ENCODE measurements at places on chromosomes 4 and X.

- DNase-seq = no peak
Observed at GRCh38 chr4:70280567-70280966, 38.2 kb downstream of the CSN3 start.

GRCh38 chr4:153541456-153542096 lies 75.4 kb downstream of the TMEM131L start:
- no peak for DNase-seq

DNA sequence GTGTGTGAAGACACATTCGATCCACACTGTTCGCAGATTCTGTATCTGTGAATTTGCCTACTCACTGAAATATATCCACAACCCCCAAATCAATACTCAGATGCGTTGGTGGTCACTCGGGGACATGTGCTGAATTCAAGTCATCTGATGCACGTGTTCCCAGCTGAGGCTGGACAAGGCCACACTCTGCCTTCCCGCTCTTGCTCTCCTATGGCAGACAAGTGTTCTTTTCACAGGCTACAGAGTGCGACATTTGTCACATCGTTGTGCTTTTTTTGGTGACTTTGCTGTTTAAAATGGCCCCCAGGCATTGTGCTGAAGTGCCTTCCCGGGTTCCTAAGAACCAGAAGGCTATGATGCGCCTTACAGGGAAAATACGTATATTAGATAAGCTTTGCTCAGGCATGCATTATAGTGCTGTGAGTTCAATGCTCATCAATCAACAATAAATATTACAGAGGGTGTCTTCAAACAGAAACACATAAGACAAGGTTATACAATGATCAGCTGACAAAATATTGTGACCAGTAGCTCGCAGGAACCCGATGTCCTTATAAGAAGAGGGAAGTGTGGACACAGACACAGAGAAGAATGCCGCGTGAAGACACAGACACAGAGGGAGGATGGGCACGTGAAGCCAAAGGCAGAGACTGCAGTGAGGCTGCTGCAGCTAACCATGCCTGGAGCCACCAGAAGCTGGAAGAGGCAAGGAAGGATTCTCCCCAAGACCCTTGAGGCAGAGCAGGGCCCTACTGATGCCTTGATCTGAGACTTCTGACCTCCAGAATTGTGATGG lies 42.0 kb downstream of the IRF2 start:
- no peak for DNase-seq

- DNase-seq = no peak
Observed at GRCh38 chr4:37455301-37456131, 211.0 kb downstream of the NWD2 start.

GRCh38 chr4:17018013-17018412 lies 119.6 kb upstream of the LDB2 start:
- DNase-seq = no peak

DNA sequence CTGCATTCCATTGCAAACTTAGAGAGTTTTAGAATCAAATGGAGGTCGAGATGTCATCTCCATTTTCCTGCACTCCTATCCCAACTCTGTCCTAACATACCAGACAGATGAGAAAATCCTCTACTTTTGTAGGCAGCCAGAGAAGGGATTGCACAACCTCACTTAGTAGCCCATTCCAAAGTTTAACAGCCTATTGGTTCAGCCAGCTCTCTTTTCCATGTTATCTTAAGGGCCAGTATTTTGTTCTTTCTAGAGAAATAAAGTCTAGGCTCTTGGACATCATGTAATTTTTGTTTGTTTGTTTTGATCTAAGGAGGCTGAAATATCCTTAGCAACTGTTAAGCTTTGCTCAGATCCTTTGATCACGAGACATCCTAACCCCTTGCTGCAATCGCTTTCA lies 173.0 kb downstream of the COX18 start:
- no peak for DNase-seq

GRCh38 chr4:37765741-37766140 lies 60.7 kb upstream of the PGM2 start:
- no peak for DNase-seq

- no peak for DNase-seq
Observed at GRCh38 chr4:185346975-185347601, 48.6 kb downstream of the LRP2BP start.

DNA sequence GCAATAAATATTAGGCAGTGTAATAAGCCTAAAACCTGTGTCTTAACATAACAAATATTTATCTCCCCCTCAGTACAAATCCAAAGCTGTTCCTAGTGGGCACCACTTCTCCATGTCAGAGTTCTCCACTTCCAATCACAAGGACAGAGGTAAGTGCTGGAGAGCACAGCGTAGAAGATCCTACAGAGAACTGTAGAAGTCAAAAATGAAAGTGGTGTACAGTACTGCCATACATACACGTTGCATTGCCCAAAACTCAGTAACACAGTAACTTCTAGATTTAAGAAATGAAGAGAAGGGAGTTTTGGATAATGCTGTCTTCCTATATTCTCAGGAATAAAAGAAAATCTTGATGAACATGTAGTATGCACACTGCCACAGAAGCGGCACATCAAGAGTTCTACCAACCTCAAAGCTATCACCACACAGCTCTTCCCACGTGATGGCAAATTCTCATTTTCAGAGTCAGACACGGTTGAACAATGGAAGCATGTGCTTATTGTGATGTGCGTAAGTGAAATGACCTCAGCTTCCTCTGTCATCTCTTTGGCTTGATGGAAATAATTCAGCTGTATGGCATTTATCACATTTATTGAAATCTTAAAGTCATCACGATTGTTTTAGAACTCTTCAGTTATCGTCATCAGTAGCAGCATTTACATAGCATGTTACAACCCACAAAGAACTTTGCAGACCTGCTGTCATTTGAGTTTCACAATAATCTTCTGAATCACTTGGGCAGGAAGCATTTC lies 27.1 kb upstream of the SPANXN4 start:
- no peak for DNase-seq

DNA sequence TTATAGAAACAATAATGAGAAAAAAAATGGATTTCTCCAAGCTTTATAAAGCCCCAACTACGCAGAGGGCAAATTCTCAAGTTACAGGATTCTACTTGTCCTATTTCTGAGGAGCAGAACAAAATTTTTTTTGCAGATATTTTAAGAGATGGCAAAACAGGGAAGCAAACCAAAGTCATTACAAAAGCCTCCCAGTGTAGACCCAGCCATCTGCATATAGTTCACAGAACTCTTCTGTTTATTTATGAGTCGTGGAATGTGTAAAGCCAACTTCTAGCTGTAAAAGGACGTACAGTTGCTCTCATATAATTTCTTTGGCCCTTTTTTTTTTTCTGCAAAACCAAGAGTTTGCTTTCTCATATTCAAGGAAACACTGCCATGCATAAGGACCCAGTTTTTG lies 120.4 kb downstream of the PCDH7 start:
- DNase-seq = no peak

DNA sequence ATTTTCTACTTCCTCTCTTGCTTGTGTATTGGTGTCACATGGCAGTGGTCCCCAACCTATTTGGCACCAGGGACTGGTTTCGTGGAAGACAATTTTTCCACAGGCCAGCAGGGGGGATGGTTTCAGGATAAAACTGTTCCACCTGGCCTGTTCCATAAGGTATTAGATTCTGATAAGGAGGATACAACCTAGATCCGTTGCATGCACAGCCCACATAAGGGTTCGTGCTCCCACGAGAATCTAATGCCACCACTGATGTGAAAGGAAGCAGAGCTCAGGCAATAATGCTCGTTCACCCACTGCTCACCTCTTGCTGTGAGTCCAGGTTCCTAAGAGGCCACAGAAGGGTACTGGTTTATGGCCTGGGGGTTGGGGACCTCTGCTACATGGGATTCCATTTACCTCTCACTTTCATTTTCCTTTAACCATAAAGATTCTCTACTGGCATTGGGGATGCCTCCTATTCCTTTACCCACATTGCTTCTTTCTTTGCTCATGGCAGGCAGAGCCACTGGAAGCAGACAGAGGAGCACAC lies 38.1 kb downstream of the SEC31A start:
- no peak for DNase-seq

GRCh38 chr4:36012503-36012902 lies 231.8 kb downstream of the ARAP2 start:
- no peak for DNase-seq

- no peak for DNase-seq
Observed at GRCh38 chr4:27442146-27442545, 581.5 kb downstream of the STIM2 start.

- no peak for DNase-seq
Observed at GRCh38 chr4:53781629-53782457, 190.6 kb upstream of the LNX1 start.

DNA sequence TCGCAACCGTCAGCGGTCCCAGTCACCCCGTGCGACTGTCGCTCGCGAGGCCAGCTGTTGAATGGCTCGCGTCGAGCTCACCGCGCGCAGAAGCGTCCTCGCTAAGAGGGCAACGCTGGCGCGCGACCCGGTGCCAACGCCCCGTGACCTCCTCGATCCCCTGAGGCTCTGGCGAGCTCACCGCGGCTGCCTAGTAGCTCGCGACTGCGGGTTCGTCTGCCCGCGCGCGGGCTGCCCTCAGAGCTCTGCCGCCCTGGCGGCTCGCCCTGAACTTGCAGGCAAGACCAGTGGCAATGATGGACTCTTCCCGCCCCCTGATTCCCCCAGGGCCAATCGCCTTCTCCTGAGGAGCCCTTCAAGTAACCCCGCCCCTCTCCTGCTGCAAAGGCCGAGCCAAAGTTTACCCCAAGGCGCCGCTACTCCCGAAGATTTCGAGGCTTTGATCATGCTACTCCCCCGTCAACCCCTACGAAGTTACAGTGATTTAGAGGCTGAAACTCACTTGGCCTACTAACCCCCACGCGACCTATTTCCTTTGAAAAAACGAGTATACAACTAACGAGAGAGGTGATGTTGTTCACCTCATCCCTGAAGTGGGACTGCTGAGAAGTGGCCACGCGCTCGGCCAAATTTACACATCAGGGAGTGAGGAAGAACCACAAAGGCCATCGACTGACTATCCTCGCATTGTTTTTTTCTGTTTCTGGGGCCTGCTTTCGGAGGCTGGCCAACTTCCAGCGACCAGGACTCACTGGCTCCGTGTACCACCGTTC lies 37.5 kb downstream of the PGRMC1 start:
- peak; percentile 11 for DNase-seq

- DNase-seq = no peak
Observed at GRCh38 chr4:147339100-147339499, 141.8 kb upstream of the EDNRA start.

GRCh38 chrX:33434256-33435092 lies 223.1 kb upstream of the DMD start:
- DNase-seq = no peak

- no peak for DNase-seq
Observed at GRCh38 chrX:24426340-24426913, 38.7 kb upstream of the PDK3 start.

GRCh38 chrX:153662266-153662665 lies 11.3 kb downstream of the PNCK start:
- no peak for DNase-seq

DNA sequence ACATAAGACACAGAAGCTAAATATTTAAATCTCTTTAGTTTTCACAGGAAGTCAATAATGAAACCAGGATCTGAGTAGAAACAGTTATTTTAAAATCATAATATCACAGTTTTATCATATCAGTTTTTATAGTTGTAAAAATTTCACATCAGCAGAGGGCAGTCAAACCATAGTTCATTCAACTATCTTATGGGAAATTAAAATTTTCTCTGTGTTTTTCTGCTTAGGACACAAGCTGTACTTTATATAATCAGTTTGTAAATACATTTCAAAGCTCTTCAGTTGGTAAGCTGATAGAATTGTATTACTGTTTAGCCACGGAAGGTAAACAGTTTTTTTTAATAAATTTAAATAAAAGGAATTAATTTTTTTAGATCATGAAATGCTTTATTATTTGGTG lies 204.8 kb upstream of the NUDT6 start:
- DNase-seq = no peak

GRCh38 chr4:1556541-1557220 lies 127.4 kb downstream of the FAM53A start:
- DNase-seq = no peak

DNA sequence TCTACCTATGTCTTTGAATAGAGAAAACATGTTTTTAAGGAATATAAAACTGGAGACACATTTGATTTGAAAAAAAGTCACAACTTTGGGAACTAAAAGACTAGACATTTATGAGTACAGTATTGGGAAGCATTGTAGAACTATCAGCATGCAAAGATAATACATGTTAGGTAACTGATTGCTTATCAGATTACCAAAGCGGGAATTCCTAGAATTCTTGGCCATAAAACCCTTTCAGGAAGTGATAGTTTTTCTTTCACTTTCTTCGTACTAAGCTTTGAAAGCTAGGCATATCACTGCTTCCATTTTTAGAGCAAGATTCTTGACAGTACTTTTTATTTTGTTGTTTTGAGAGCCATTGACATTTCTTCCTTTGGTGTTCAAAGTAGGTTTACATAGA lies 646.6 kb upstream of the PITX2 start:
- DNase-seq = no peak

GRCh38 chr4:65825116-65825753 lies 154.9 kb upstream of the EPHA5 start:
- no peak for DNase-seq

DNA sequence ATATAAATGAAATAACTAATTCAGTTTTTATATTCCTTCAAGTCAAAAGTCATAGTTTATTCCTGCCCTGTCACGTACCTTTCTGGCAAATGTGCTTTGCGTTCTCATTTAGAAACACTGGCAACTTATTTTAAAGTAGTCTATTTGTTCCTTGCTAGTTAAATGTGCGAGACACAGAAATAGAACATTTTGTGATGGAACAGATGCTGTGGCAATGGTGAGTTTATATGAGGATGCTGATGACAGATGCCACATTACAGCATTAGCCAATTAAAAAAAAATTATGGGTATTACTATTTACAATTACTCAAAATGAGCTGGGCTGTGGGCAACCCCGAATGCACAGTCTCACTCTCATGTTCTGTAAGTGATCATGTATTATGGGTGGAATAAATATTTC lies 26.1 kb upstream of the EPHA5 start:
- no peak for DNase-seq

- no peak for DNase-seq
Observed at GRCh38 chr4:101258883-101259282, 88.4 kb downstream of the PPP3CA start.

DNA sequence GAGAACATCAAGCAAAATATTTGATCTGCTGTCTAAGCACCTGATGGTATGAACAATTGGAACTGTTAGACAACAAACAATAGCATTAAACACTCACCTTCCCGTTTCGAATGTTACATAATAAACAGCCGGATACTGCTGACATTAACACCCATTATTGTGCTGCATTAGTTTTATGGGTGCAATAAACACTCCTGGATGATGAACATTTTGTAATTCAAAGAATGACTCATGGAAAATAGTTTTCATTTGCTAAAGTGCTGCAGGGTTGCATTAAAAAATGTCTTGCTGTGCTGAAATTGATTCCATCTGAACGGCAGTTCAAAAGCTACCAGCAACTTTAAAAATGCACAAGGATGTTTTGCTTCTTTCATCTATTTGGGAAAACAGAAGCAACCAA lies 100.8 kb upstream of the SORBS2 start:
- DNase-seq = no peak

- DNase-seq = no peak
Observed at GRCh38 chr4:6372649-6373525, 99.5 kb downstream of the PPP2R2C start.

Measured in activated gamma-delta T cell (primary cell).